Hippocampal formation (tissue), 2 donors: ENCODE measurements at places on chromosomes 2 and 18.

- DNase-seq, result no peak
These were observed 19.3 kb downstream of the STK25 start for GRCh38 chr2:241489088-241489487.

GRCh38 chr18:11245879-11246278, 96.5 kb upstream of the PIEZO2 start:
- DNase-seq, result no peak

DNA sequence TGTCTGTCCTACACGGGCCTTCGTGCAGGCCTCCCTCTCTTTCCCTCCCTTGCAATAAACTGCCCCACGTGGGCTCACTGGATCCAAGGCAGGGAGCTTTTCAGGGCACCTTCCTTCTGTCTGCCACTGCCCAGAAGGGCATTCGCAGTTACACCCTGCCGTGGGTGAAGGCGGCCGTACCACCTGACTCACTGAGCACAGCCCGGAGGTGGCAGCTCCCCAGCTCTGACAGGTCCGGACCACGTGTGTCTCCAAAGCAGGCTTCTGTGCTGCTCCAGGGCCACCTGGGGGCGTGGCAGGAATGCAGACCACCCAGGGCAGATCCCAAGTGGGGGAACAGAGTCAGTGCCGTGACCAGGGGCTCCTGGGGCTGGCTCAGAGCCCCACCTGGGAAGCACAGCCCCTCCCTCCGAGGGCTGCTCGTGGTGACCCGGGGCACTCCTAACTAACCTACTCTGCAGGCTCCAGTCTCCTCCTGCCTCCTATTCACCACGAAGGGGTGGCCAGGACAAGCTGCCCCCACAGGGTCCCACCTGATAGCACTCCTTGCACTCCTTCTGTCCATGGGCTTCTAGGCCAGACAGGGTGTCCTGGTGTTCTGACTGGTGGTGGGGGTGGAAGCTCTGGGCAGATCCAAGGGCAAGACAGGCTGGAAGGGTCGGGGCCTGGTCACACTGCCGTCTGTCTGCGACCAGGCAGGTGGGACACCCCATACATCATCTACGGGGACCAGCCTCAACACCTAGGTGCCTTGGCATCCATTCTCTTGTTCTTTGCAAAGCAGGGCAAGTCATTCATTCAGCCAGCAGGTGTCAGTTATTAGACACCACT, 9.7 kb downstream of the SNED1 start:
- no peak for DNase-seq

GRCh38 chr2:20365249-20365817, 14.7 kb upstream of the PUM2 start:
- DNase-seq, result no peak

GRCh38 chr2:60641811-60642788, 88.6 kb upstream of the BCL11A start:
- peak; percentile 4 for DNase-seq

- DNase-seq, result no peak
These were observed 988.2 kb downstream of the SUCLG1 start for GRCh38 chr2:83470928-83471327.

- DNase-seq, result no peak
These were observed 88.0 kb downstream of the SMAD7 start for GRCh38 chr18:48862678-48863270.

DNA sequence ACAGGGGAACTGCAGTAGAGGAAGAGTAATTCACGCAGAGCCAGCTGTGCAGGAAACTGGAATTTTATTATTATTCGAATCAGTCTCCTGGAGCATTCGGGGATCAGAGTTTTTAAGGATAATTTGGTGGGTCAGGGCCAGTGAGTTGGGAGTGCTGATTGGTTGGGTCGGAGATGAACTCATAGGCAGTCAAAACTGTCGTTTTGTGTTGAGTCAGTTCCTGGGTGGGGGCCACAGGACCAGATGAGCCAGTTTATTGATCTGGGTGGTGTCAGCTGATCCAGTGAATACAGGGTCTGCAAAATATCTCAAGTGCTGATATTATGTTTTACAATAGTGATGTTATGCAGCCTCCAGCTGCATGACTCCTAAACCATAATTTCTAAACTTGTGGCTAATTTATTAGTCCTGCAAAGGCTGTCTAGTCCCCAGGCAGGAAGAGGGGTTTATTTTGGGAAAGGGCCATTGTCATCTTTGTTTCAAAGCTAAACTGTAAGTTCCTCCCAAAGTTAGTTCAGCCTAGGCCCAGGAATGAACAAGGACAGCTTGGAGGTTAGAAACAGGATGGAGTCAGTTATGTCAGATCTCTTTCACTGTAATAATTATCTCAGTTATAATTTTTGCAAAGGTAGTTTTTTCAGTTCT, 67.0 kb downstream of the ASAP2 start:
- no peak for DNase-seq

DNA sequence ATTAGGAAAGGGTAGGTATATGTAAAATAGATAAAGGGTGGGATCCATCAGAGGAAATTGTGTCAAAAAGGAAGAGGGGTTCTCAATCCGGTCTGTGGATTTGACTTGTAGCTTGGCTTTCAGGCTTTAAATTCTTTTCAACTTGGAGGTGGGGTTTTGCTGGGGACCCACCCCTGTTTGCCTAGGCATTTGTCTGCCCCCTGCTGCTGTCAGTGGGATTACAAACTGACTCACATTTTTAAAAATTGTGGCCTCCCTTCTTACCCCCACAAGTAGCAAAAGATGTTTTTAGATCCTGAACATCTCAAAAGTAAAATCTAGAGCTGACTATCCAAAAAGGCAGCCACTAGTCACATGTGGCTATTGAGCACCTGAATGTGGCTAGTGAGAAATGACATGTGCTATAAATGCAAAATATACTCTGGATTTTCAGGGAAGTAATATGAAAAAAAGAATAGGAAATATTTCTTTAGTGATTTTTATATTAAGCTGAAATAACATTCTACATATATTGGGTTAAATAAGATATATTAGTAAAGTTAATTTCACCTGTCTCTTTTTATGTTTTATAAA, 178.9 kb downstream of the GFPT1 start:
- no peak for DNase-seq

DNA sequence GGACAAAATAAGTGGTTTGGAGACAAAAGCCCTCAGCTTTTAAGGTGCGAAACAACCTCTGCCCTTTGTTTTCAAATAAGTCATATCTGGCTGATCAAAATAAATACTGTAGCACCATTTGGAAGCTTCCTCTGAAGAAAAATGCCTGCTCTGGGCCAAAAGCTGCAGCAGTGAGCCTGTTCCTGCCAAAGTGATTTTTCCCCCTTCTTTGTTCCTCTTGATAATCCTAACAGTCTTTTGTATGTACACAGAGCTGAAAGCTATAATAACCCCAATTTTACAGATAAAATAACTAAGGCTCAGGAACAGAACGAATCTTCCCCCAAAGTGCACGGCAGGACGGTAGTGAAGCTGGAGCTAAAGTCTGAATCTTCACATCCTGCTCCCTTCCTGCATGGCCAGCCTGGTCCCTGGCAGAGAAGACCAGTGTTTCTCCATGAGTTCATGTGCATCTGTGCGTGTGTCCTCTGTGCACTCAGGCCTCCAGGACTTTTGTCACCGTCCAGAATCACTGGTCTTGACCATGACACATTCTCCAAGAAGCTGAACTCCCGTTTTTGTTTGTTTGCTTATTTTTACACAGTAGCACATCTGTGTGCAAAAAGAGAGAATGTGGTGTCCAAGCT, 2114.1 kb upstream of the PIK3C3 start:
- no peak for DNase-seq

GRCh38 chr2:149832324-149832723, 244.7 kb upstream of the MMADHC start:
- DNase-seq, result no peak

DNA sequence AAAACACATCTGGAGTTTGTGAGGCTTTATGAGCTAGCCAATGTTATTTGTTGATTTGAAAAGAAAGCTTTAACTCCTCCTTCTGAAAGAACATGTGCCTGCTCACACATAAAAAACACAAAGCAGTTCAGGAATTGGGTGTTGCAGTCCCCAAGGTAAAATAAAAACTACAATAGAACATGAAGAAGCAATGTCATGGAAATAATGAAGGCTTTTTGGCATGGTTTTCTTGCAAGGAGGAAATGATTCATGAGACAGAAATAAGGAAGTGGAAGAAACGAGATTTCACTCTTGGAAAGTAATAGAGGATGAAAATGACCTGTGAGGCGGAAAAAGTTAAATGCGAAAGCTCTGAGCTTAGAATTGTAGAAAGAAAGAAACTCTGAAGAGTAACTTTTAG, 81.1 kb downstream of the TRIB2 start:
- no peak for DNase-seq

GRCh38 chr2:143463719-143464118, 334.5 kb downstream of the ARHGAP15 start:
- no peak for DNase-seq

DNA sequence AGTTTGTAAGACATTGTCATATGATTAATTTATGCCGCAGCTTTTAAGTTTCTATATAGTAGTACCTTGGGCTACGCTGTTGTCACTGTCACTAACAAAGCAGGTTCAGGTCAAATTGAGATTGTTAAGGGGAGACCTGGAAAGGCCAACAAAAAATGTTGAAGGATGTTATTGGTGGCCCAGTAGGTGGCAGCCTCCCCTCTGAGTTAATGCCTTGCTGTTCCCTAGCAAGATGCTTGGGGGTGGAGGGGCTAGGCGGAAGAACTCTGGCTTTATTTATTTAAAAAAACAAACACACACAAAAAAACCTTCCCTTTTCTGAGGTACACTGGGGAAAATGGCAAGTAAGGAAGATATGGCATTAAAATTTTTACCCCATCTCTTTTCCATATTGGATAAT, 128.3 kb upstream of the ATP5MC3 start:
- DNase-seq, result no peak

GRCh38 chr2:205563646-205564045, 118.7 kb upstream of the NRP2 start:
- DNase-seq, result no peak

- no peak for DNase-seq
These were observed 858 bp downstream of the KCNS3 start for GRCh38 chr2:17879137-17879912.

- no peak for DNase-seq
These were observed 56.1 kb downstream of the RPL37A start for GRCh38 chr2:216554755-216555154.

DNA sequence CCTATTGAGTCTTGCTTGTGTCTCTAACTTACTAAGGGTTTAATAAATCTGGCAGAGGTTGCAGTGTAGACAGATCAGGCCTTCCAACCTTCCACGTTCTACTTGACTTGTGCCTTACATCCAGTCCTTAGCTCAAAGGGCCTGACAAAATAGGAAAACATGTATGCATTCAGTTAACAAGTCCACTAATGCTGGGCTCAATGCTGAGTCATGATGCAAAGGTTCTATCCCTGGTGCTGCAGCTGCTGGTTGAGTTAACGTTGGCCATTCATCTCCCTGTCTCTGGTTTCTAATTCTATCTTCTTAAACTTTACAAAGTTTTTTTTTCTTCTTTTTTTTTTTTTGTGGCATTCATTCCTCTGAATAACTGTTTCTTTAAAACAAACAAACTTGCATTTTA, 46.3 kb upstream of the ITGB6 start:
- DNase-seq, result no peak

- DNase-seq, result no peak
These were observed 70.5 kb downstream of the VSNL1 start for GRCh38 chr2:17611036-17611435.

DNA sequence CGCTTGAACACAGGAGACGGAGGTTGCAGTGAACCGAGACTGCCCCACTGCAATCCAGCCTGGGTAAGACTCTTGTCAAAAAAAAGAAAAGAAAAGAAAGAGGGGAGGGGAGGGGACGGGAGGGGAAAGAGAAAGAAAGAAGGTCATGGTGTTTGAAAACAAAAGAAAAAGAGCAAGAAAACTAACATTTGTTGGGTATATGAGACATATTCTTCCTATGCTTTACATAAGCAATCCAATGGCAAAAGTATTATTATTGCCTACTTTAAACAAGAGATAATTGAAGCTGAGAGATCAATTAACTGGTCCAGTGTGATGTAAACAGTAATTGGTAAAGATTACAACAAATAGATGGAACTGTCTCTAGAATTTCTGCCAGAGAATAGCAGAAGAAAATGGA, 157.3 kb downstream of the ZRANB3 start:
- DNase-seq, result no peak

GRCh38 chr2:118971245-118972122, 29.5 kb downstream of the MARCO start:
- no peak for DNase-seq

GRCh38 chr2:220568296-220568695, 940.9 kb downstream of the SLC4A3 start:
- DNase-seq, result no peak

GRCh38 chr2:49532702-49533101, 378.4 kb upstream of the FSHR start:
- DNase-seq, result no peak

GRCh38 chr2:78892295-78892694, 133.2 kb upstream of the REG3G start:
- no peak for DNase-seq
